Esophagus squamous epithelium (tissue), 5 donors: ENCODE measurements at places on chromosomes 7 and 10. TPM values are rescaled to one million over a fixed set of nuclear protein-coding genes. Genes with fewer than 3 reads are reported as not detected.

- DNase-seq = no peak
These were observed 1.5 kb downstream of the EEPD1 start for GRCh38 chr7:36154255-36155212.

DNA sequence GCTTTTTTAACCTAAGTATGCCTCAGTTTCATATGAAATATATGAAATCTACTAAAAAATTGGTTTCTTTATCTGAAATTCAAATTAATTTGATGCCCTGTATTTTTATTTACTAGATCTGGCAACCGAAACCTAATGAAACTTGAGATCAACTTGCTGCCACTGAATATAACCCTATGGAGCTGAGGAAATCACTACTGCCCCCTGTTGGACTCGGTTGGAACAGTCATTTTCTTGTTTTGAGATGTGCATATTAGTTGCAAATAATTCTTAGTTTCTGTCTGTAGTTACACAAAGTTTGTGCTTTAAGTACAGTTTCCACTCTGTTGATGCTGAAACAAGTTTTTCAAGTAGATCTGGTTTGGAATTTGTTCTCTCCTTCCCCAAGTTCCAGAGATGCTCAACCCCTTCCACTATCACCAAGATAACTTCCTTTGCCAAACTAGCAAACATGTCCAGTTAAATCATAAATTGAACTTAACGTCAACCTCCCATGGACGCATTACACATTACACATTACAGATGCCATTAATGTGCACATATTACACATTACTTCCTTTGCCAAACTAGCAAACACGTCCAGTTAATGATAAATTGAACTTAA lies 22.2 kb upstream of the EXOC4 start:
- DNase-seq = no peak

GRCh38 chr7:131562941-131563340 lies 6.5 kb upstream of the PODXL start:
- no peak for DNase-seq

DNA sequence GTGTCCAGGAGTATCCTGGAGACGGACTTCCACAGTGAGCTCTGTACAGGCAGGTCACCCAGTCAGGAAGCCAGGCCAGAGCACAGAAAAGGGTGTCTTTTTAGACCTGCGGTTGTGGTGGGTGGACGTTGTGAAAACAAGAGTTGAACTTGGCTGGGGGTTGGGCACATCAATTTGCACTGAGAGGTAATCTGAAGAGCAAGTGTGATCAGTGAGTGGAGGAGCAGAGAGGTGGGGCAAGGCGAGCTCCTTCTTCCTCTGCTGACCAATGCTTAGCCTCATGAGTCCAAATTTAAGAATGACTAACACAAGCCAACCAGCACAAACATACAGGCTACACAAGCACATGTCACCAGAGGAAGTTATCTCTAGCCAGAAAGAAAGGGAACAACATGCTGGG lies 310.8 kb downstream of the TCERG1L start:
- no peak for DNase-seq

Gene TMEM196
- not detected for total RNA-seq

Gene TUBB8
- total RNA-seq = not detected

Gene VAX1
- total RNA-seq = not detected
